WERI-Rb-1 (cell line): ENCODE measurements at places on chromosomes 6 and 20.

DNA sequence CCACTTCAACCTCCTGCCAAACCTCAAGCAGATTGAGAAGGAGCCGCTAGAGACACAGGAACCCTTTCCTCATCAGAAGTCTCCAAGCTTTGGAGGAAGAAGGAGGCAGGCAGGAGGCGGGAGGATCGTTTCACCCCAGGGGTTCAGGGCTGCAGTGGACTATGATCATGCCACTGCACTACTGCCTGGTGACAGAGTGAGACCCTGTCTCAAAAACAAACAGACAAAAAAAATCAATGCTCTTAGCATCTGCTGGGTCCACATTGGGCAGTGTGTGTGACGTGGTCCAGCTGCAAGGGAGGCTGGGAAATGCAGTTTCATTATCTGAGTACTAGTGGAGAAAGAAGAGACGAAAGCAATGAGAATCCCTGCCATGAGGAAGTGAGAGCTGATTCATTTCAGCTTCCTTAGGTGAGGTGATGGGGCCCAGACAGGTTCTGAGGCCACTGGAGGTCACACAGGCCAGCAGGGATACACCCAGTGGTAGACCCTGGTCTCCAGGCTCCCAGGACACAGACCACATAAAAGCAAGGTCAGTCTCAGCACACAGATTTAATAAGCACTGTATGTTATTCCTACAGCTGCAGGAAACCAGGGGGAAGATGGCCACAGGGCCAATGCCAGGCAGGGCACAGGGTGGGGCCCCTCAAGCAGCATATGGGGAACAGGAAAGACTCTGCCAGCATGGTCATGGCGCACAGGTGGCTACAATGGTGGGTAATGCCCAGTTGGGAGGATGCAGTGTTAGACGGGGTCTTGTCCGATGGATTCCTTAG lies 4.3 kb downstream of the GFRA4 start:
- DNase-seq: no peak

GRCh38 chr6:24004062-24004461 lies 122.0 kb upstream of the NRSN1 start:
- DNase-seq: no peak

DNA sequence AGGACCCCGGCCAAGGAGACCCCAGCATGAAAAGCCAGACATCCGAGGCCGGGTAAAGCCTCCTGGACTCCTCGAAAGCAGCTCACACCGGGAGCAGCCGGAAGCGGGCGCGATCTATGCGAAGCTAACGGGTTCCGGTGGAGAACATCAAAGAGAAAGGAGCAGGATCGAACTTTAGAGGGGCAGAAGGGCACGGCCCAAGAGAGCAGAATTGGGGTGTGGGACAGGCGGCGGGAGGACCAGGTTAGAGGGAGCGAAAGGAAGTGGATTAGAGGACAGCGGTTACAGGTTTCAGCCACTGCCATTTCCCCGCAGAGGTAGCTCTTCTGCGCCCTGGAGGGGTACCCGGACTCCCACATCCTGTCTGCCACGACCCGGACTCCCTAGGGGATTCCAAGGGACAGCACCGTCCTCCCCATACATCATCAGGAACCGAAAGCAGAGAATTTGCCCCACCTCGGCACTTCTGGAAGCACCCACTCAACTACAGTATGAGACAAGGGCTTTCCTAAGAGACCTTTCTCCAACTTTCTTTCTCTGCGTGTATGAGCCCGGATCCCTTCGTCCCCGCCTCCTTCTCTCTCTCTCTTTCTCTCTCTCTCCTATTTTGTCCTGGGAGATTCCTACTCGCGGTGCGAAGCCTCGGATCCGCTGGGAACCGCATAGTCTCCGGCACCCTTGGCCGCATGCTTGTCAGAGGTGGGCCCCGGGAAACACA lies 507 bp upstream of the VGLL2 start:
- DNase-seq: peak; percentile 20

DNA sequence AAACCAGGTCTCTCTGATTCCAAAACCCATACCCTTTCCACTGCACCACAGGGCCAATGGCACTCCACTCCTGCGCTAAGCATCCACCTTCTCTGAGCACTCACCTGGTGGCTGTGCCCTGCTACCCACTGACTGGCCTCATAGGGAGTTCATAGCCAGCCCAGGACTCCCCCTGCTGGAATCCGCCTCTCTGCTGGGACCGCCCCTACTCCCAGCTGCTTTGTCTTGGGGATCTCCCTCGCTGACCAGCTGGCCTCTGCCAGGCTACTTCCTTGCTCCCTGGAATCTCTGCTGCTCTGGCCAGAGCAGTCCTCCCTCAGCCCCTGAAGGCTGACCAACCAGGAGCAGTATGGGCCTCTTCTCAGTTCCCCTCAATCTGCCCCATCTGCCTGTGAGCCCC lies 129.7 kb downstream of the FAXC start:
- peak; percentile 75 for DNase-seq

DNA sequence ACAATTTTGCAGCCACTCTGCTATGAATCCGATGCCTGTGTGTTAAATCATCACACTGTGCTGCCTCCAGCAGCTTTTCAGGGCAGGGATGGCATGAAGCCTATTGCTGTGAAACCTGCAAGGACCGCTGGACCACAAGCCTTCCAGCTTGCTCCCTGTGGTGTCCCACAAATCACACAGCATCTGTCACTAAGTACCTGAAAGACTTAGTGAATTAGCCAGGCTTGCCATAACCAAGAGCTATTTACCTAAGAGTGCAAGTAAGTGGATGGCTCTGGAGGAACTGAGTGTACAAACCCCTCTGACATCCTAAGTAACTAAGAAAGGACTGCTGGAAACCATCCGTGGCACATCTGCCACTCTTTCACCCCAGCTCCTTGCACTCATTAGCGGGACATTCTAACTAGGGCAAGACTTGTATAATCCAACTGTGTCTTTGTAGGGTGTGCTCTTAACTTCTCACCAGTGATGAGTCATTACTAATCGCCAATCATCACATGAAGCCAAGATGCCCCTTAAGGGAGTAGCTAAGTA lies 34.7 kb downstream of the FOXQ1 start:
- peak; percentile 55 for DNase-seq

DNA sequence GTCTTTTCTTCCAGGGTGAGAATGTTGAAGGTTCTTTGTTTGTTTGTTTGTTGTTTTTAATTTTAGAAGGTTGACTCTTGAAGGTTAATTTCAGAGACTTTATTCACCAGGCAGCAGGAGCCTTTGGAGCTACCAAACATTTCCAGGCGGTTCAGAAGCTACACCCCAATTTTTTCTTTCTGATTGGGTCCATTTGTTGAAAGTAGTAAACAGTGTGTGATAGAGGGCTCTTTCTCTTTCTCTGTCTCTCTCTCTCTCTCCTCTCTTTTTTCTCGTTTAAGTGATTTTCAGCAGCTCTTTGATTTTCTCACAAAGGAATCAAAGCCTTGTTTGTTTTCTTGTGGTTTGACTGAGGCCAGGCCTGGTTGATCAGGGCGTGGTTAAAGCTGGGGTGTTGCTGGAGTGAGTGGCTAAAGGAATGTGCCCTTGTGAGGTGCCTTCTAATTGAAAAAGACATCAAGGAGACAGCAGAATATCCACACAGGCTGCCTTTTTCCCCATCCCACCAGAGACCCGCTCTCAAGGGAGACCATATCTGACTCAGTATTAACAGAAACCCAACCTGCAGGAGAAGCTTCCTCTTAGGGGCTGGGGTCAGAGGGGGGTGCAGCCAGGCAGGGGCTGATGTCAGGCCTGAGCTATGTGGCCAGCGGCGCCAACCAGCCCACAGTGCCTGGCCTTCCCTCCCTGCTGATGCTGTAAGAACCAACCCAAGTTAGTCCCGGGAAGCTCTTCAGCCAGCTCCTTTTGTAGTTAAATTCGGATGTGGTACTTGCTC lies 40.4 kb upstream of the NAA20 start:
- DNase-seq: no peak

GRCh38 chr20:23231561-23232218 lies 118.9 kb upstream of the NXT1 start:
- no peak for DNase-seq

GRCh38 chr6:139030228-139030963 lies 1.9 kb downstream of the ABRACL start:
- DNase-seq: no peak

DNA sequence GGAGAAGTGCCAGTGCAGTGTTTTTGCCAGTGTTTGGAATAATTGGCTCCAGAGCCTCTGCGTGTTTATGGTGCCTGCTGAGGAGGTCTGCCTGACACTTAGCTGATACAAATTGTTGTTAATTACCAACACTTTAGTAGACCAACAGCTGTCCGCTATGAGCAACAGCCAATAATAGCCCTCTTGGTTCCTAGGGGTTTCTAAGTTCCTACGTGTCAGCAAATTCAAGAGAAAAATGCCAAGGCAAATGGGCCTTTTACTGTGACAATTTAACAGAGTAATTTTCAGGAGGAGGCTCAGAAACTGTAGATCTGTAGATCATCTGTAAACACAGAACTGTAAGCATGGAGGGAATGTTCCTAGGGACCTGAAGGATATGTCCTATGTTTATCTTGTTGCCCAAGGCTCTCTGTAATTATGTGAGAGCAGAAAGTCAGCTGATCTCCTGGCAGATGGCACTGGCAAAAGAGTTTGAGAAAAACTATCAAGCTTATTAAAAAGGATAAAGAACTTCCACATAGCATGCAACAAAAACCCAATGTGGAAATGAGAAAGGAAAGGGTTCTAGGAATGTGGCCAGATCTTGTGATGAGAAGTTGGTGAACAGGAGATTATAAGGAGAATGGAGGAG lies 157.7 kb downstream of the GJA1 start:
- DNase-seq: no peak

DNA sequence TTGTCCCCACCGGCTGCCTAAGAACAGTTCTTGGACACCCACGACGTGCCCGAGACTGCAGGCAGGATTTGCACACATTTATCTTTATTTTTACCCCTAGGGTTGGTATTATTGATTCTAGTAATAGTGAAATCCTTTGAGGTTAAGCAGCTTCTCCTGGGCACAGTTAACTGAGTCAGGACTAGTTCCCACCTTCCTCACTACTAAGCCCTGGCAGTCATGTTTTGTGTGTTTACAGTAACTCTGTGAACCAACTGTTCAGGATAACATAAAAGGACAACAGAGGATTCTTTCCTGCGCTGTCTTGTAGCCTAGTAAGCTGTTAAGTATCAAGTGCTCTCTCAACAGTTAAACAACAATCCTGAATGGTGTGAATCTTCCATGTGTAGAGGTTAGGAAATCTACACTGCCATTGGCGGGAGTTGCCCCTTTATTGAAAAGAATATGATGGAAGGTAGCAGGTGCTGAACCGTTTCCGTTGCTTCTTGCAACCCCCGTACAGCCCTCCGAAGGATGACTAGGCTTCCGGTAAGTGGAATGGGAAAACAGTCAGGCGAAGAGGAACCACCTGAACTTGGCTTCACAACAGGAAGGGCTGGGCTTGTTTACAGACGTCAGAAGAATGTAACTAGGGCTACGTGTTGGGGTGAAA lies 979 bp upstream of the SOD2 start:
- DNase-seq: no peak

DNA sequence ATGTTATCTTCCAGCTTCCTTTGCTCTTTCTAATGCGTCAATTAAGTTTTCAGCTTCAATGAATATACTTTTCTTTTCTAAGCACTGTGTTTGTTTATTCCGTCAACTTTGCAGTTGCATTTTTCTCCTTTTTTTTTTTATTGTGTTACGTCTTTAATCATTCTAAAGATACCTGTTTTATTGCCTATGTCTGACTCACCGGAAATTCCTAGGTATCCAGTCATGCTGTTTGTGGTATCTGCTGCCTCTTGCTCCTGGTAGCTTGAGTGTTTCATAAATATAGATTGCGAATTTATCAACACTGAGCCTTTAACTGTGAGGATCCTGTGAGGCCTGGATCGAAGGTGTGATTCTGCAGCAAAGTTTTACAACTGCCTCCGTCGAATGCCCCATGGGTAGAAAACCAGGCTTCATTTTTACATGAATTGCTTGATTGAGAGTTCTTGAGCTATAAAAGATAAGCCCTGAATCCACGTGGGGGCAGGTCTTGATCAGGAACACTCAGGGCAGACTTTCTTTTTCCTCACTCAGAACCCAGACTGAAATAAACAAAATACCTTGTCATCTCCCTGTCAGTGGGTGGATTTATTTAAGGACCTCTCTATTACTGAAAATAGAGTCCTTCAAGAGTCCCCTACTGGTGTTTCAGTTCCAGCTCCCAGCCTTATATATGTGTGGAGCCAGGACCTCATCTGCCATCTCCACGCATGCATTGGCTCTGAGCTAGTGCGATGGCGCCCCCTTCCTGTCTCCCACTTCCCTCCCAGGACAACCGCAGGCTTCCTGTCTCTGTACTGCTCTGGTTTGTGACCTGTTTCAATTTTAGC lies 60.1 kb upstream of the LRRC1 start:
- DNase-seq: peak; percentile 87

GRCh38 chr20:15199698-15200097 lies 862.3 kb upstream of the FLRT3 start:
- no peak for DNase-seq

DNA sequence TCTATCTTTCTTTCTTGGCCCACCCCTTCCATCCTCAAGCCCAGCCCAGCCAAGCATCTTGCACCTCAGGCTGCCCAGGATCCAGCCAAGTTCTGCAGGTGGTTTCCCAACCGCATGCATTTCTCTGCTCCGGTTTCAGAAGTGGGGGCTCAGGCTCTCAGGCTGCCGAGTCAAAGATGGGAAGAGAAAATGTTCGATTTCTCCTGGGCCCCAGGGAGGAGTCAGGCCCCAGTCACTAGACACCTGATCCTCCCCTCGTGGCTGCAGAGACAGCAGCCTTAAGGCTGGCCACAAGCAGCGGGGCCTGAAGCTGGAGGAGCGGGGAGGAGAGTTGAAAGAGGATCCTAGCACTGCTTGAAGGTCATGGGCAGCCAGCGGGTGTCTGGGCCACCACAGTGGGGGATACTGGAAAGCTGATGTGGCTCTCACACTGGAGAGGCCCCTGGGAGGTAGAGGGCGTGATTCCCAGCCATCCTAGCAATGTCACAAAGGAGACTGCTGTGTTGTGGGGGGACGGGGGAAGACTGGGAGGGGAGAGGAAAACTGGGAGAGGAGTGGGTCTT lies 42.2 kb upstream of the ZFAND3 start:
- DNase-seq: no peak

DNA sequence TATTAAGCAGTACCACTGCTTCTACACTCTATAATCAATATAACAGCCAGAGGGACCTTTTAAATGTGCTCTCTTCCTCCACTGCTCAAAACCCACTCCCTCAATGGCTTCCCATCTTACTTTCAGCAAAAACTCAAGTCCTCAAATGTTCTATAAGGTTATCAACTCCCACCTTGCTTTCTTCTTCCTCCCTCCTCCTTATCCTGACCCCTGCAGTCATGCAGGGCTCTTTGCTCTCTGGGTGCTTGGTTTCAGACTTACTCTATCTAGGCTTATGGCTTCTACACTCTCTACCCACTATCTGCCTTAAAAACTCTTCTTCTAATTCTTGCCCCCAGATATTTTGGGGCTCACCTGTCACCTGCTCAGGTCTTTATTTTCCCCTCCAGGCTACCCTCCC lies 5.3 kb downstream of the ARHGAP18 start:
- DNase-seq: no peak

- peak; percentile 52 for DNase-seq
Observed at GRCh38 chr20:42204109-42204660, 586.0 kb upstream of the CHD6 start.
